NCI-H2107 (cell line): ENCODE measurements at places on chromosomes 1 and 21.

DNA sequence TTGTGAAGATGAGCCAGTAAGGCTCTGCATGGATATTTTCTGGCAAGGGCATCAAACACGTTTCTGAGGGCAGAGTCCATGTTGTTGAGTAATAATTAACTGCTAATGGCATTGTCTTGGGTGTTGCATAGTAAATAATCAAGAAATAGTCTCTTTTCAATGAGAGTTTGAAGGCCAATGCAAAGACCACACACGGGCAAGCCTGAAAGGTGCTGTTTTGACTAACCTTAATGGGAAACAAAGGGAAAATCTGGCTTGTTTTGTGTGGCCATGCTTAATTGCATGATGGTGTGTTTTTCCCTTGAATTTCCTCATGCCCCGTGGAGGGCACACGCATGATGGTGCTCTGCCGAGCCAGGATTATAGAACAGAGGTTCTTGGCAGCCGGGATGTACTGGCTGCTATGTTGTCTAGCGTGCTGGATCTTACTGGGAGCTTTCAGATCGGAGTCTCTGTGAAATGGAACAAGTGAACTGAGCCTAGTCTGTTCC is 127.6 kb downstream of the NOS1AP start:
- no peak for DNase-seq

DNA sequence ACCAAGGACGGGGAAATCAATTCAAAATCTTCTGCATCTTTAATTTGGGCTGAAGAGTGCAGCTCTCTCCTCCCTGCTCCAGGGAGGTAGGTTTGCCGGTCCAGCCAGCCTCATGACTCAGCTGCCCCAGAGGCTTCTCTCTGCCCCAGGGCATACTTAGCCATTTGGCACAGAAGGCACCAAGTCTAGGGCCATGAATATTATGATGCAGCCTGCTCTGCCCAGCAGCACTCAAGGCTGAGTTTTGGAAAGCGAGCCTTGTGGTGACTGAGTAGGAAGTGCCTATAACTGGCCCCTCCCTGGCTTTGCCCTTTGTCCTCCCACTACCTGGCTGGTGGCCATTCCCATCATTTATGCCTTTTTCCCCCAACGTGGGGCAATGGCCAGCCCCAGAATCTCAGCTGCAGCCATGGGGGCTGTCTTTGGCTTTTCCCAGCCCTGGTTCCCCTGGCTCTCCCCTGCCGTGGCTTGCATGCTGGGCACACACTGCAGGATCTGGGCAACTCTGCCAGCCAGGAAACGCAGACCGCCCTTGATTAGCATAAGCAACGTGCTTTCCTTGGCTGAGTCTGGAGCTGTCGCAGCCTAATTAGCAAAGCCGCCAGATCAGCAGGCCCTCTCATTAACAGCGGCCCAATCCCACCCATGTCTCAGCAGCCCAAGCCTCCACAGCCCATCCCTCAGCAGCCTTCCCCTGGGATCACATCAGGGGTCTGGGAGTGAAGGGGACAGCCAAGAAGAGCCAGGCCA is 258.6 kb upstream of the TMEM51 start:
- DNase-seq: no peak

DNA sequence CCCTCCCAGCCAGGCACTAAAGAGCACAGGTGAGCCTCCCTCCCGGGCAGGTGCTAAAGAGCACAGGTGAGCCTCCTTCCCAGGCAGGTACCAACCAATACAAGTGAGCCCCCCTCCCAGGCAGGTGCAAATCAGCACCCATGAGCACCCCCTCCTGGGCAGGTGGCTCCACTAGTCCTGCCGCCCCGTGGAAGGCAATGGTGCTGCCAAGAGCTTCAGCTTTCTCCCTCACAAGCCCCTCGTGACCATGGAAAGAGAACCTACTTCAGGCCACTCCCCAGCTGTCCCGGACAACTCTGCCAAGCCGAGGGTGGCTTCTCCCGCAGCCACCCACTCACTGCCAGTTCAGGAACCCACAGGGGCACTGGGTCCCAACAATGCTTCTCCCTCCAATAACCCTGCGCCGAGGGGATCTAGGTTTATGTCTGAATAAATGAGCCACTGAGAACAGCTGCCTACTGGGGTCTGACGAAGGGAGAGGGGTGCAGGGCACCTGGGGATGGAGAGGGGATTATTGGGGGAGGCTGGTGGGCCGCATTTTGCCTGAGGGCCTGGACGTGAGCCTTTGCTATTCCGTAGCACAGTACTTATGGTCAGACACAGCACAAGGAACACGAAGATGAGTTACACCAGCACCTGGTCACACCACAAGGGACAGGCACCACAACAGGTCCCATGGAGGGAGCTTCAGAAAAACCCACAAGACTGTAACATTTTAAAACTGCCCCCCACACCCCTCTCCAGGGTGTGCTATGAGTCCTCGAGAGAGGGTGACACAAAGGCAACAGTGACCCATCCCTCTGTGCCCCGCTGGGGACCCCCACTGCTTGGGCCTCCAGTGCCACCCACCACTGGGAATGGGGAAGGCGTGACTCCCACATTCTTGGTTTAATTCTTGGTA is 46.3 kb downstream of the PRDM15 start:
- no peak for DNase-seq

DNA sequence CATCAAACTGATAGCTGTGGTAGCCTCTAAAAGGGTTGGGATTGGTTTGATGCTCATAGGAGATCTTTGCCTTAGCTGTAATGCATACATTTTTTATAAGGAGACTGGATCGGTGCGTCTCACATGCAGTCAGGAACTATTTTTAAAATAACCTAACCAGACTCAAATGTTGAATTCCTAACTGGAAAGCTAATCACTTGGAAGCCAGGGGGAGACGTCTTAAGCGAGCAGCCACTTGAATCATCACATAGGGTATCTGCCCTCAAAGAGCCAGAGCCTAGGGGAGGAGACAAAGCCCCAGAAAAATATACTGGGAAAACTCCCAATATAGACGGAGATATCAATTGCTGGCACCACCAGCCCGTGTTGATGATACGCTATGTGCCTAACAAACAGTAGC is 61.7 kb upstream of the PUM1 start:
- DNase-seq: no peak

GRCh38 chr1:100313382-100313781 is 38.9 kb upstream of the CDC14A start:
- no peak for DNase-seq

GRCh38 chr1:38958967-38959366 is 17.3 kb upstream of the RHBDL2 start:
- DNase-seq: no peak

DNA sequence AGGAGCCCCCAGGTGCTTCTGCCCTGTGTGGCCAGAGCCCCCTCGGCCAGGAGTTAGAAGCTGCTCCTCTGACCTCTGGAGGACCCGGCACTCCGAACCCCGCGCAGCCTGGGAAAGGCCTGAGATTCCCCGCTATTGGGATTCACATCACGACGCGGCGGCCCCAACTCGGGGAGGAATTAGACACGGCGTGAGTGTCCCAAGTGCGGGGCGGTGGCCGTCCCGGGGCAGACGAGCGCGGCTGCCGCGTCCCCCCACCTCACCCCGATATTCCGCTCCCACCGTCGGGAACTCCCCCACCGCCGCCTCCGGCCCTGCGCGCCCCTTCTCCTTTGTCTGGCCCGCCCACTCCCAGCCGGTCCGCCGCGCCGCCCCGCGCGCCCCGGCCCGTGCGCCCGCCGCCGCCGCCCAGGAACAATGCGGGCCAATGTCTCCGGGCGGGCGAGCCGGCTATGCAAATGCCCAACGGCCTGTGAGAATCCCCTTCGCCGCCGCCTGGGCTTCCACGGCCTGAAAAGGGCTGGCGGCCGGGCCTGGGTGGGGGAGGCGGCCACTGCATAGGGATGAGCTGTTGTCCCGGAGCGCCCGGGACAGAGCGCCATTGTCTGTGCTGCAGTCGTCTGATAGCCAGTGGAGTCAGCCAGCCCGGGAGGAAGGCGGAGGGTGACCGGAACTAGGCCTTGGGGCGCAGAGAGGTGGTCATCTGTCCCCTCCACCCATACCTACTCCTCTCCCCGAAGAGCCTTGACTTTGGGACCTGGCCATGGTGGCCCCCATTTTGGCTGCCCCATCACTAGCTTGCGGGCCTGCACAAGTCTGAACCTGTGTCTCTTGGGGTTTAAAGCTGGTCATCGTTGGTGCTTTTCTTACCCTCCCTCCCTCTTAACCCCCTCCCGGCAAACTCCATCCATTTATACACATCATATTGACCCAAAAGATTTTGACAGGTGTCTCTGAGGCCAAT is 19.4 kb downstream of the RHBG start:
- DNase-seq: no peak

- no peak for DNase-seq
Observed at GRCh38 chr1:151373196-151373595, 691 bp upstream of the SELENBP1 start.

- no peak for DNase-seq
Observed at GRCh38 chr21:41843584-41843983, 35.6 kb downstream of the PRDM15 start.

DNA sequence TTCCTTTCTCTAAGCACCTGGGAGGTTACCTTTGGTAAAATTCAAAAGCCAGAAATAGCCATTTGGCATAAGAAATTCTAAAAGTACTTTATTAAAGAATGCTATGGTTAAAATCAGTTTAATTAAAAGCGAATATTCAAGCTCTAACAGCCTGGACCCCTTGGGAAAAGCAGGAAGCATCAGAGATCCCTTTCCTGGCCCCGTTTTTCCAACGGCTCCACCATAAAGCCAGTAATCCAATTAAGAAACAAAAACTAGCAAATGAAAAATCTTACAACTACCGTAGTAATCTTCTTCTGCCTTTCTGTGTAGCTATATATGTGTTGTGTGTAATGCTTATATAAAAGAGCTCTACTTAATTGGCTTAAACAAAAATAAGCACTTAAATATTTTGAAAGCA is 33.5 kb upstream of the NEK2 start:
- no peak for DNase-seq

DNA sequence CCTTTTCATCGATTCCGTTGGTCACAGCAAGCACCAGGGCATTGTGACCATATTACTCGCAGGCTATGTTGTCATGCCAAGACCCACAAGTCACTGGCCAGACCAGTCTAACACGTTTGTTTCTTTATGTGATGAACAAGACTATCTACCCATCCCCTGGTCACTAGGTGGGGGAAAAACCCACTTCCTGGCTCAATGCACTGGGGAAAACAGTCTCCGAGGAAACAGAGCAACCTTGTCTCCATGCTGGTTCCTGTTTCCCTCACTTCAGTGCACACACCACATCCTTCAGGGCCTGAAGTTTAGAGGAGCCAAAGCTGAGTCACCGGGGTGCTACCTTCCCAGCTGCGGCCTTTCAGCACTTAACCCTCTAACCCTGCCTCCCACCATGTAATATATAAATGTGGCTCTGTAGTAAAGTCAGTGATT is 20.9 kb downstream of the ERICH3 start:
- DNase-seq: no peak

DNA sequence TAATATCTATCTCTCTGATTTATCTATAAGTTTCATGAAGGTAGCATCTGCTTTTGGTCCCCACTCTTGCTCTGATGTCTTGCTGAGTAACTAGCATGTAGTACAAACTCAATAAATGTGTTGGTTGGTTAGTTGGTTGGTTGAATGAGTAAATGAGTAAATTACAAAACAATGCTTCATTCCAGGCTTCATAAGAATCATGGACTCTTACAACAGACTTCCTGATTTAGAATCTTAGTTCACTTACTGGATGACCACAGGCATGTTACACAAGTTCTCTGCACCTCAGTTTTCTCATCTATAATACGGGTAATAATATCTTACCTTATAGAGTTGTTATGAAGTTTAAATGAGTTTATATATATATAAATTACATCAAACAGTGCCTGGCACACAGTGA is 98.6 kb downstream of the ZNF281 start:
- DNase-seq: no peak

DNA sequence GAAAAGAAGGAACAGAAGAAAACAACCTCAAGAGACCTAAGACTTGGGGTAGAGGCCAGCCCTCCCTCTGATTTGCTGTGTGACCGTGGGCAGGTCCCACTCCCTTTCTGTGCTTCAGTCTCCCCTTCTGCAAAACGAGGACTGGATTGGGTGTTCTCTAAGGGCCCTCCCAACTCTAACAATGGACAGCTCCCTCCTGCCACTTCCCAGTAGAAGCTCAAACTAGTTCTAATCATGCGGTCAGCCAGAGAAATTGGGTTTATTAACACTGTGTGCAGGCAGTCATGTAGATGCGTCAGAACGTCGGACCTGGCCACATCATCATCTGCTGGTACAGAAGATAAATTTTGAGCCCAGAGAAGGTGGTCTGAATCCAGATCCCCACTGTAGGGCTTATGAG is 1.6 kb upstream of the PADI4 start:
- no peak for DNase-seq

DNA sequence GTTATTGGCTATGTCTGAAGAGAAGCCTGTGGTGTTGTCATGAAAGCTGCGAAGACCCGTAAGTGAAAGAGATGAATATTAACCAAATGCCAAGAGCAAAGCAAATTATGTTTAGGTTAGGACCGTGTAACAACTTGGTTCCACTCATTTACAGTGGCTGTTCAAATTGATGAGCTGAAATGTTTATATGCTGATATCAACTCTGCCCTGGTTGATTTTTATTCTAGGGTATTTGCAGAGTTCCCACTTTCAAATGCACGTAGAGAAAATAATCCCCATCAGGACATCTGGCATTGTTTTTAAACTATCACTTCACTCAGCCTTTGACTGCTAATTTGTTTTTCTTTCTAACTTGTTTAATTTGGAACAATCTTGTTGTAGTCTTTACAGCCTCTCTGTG is 581.6 kb upstream of the ADAMTS5 start:
- DNase-seq: no peak

DNA sequence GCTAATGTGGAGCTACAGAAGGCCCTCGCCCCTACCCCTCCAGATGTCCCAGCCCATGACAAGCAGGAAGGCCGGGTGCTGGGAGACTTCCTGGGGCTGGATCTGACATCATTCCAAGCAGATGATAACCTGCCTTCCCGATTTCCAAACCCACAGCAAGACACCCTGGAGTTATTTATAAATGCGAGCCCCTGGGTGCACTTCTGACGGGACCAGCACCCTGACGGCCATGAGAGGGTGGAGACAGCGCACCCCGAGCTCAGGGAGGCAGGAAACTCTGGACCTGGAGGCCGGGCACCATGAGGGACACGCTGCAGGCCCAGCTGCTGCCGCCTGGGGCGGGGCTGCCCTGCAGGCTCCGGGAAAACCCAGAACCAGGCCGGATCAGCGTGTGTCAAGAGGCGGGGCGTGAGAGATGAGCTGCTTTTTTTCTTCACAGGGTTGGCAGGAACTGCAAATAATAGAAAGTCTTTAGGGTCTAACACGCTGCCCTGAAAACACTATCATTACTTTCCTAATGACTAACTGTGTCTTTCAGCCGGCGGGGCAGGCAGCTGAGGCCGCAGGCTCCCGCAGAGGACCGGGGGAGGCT is 2.5 kb upstream of the PCBP3 start:
- no peak for DNase-seq

- DNase-seq: no peak
Observed at GRCh38 chr1:55947446-55947845, 631.9 kb downstream of the PLPP3 start.

DNA sequence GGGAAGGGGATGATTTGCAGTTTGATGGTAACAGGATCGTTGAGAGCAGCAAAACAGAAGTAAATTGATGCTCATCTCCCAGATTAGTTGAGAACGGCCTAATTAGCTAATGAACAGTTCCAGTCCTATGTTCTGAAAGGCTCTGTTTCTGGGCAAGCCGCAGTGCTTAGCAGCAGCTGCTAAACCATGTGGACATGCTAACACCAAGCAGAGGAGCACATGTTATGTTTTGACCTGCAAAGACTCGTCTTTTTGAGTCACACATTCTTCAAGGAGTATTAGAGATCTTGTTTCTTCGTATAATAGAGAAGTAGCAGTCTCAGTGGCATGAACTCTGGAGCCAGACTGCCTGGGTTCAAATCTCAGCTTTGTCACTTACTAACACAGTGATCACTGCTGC is 58.1 kb downstream of the CACNA1E start:
- no peak for DNase-seq
